ENCODE measurements at places on chromosomes 2 and 18.

DNA sequence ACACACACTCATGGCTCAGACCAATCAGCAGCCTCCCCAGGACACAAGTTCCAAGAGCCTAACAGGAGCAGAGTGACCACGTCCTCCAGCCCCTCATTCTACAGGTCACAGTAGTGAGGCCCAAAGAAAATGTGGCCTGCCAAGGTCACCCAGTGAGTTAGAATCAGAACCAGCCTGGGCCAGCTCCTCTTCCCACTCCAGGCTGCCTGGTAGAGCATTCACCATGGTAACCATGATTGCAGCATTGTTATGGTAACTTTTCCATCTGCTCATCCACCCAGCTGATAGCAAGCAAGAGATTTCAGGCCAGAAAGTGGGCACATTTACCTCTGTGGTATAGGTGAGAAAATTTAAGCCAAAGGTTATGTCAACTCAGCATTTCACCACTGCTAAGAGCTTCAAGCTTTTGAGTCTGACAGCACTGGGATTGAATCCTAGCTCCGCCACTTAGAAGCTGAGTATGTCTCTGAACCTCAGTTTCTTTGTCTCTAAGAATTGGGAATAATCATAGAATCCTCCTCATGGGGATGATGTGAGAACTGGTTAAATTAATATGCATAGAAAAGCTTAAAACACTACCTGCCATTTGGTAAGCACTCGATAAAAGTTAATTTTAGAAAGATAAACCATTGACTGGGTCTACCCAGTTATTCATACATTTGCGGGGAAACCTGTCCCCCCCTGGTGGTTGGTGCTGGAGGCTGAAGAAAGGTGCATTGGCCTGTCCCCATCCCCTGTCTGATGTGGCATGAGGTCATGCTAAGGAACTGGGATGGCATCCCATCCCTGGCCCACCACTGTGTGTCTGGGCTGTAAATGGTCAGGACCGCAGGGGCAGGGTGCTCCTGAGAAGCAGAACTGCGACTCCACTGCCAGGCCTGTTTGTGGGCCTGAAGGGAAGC is 181.5 kb downstream of the KLHL29 start:
- peak; percentile 7 for DNase-seq

DNA sequence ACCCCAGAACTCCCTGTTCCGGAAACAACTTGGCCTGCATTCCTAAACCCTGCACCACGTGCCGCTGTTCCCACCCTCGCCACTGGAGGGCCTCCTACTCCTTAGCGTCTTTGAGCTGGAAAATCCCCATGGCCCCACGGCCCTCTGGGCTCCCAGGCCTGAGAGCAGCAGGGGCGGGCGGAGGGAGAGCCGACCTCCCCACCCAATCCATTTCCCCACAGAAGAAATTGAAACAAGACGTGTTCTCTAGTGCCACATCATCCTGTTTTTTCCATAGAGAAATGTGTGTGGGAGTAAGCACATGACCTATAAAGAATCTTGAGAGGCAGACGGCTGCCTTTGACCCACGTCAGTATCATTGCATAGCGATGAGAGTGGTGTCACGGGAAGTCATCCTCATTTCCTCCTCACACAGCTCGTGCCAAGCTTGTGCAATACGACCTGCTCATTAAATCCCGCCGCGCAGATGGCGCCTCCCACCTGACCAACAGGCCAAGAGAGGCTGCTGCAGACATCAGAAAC is 79.2 kb downstream of the LAMA1 start:
- DNase-seq = no peak

DNA sequence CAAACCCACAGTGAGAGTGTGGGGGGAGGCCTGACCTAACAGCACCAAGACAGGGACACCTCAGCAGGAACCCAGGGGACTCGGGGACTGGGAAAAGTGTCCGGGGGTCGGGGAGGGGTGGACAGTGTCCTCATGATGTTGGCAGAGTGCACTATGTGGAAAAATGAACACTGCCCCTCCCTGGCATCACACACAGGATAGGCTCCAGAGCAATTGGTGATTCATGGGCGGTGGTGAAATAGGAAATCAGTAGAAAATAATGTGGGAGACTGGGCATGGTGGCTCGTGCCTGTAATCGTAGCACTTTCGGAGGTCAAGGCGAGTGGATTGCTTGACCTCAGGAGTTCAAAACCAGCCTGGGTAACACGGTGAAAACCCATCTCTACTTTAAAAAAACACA is 3.6 kb upstream of the ANO7 start:
- no peak for DNase-seq

DNA sequence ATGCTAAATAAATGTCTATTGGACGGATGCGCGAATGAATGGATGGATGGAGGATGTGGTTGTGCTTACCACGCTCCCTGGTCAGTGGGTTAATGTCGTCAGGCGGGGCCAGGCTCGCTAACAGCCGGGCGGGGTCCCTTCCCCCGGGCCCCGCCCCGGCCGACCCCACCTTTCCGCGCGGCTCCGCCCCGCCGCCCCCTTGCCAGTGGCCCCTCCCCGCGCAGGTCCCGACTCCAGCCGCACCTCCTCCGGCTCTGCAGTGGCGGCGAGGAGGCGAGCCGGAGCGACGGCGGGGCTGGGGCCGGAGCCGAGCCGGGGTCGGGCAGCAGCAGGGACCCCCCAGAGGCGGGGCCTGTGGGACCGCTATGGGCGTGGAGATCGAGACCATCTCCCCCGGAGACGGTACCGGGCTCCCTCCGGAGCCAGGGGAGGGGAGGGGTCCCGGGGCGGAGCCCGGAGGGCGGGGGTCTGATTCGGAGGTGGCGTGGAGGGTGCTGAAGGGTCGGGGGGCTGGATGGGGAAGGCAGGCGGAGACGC is at the start of gene FKBP1B:
Gene FKBP1B (plus strand): TSS at position 257 of the 537 bp plus-strand sequence. CDS start 109 bp downstream, at position 366.
- DNase-seq = peak; percentile 43

DNA sequence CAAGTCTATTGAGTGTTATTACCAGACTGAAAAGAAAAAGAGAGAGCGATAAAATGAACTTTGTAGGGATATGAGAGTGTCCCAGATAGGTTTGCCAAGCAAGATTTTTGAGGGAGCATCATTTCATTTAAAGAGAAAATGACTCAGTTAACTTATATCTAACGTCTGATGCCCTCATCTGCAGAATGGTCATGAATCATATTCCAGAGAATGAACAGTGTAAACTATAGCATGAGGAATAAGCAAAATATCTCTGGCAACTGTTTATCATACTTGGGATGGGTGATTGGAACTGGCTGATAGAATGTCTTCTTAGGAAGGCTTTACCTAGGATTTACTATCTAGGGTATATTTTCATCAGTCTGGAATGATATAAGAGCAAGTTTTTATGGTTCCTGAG is 289.4 kb downstream of the CMPK2 start:
- DNase-seq = no peak

DNA sequence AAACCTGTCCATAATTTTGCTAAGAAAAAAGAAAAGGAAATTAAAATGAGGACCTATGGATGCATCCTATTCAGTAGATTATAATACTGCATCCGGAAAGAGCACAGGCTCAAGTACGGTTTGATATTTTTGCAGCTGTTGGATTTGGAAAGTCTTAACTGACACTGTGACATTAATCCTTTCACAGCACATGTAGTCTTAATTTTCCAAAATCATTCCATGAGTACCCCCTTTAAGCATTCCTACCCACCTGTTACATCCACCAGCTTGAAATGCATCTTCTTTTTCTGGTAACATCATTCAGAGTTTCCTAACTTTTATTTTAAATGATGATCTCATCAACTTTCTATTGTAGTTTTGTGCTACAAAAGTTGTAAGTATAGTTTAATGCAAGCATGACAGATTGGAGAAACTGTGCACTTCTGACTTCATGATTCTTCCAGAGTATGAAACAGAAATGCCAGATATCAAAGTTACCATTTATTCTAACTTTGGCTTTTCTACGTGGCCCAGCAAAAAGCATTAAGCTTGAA is 113.5 kb downstream of the ESCO1 start:
- no peak for DNase-seq

GRCh38 chr2:237132799-237133198 is 47.1 kb downstream of the COPS8 start:
- DNase-seq = no peak

- no peak for DNase-seq
Measured at GRCh38 chr18:36633961-36634412, 194.8 kb downstream of the TPGS2 start.

DNA sequence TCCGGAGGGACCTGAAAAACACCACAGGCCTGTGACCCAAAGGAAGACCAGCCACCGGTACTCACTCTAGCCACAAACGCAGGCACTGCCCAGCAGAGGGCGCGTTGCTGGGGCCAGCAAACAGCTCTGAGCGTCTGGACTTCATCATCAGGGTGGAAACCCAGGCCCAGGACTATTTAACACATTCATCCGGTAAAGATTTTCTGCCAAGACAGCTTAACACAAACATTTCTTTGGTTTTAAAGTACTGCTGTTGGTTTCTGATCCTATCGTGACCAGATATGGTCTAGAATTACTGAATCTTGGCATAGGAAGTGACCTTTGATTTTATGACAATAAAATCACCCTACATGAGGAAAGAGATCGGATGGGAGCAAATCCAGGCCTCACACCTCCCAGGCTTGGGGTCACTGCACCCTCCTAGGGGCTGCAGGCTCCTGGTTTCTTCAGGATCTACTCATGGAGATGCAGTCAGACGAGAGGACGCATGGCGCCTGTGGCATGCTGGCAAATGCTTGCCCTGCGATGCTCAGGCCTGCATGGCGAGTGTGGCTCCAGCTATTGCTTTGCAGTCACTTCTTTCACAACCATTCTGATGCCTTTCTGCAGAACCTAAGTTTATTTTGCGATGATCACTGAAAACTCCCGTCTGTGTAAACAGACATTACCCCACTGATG is 130.4 kb downstream of the COL4A4 start:
- peak; percentile 8 for DNase-seq

DNA sequence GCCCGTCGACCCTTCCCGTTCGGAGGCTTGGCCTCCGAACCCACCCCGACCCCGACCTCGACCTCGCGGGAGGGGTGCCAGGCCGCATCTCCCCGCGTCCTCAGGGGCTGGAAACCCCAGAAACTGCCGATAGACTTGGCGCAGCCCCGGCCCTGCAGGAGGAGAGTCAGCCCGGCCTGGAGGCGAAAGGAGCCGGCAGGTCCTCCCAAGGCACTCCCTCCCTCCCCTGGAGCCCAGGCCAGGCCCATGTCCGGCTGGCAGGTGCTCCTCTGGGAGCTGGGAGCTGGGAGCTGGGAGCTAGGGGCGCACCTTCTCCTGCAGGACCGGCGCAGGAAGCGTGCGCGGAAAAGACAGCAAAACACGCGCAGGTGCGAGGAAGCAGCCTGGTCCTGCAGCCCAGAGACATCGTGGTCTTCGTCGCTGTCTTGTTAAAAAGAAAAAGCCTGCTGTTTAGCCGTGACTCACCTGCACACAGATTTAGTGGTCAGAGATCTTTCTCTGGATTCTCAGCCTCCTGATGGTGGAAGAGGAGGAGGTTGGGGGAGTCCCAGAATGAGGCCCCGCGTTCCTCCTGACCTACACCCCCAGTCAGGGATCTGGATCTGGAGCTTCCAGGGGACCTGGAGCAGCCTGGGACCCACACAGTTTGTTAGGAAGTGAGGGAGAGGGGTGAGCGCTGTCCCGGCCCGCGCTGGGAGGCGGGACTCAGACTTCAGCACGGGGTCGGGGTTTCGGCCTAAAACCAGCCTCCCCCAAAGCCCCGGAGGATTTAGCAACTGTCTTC is 660 bp upstream of the MBP start:
- no peak for DNase-seq

GRCh38 chr2:214220251-214220650 is 190.6 kb upstream of the VWC2L start:
- no peak for DNase-seq

- no peak for DNase-seq
Measured at GRCh38 chr2:231688719-231689118, 19.6 kb upstream of the PTMA start.

- no peak for DNase-seq
Measured at GRCh38 chr18:484749-485464, 15.6 kb downstream of the COLEC12 start.

GRCh38 chr18:28136071-28136470 is 40.9 kb downstream of the CDH2 start:
- DNase-seq = no peak

DNA sequence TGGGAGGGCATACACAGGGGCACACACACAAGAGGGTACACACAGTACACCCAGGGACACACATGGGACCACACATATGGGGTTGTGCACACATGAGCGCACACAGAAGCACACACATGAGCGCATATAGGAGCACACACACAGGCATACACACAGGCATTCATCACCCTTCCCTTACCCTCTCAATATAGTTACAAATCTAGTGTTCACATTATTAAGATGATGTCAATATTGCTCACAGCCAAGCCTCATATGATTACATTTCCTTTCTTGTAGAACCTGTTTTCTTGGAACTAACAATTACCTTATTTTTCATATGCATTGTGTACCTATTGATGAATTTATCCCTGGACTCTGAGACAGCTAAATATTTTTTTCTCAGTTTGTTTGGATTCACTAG is 156.7 kb downstream of the FHOD3 start:
- no peak for DNase-seq

DNA sequence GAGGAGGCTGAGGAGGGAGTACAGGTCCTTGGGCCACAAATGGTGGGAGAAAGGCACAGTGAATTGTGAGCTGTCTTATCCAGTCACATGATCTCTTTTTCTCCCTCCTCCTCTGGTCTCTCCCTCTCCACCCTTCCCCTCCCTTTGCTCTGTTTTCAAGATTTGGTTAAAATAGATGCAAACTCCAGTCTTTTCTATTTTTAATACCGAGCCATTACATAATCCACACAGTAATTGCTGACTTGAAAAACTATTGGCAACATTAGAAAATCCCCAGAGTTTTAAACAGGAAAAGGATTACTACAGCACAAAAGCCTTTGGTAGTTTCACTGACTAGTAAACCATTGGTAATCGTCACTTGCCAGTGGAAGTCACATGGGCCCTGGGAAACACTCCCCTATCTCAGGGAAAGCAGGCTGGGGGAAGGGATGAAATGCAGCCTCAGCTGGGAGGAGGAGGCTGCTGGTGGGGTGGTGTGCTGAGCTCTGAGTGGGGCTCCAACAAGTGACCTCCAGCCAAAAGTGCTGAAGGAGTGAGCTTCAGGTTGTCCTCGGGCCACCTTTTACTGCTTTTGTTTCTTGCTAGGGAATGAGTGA is 57.4 kb upstream of the PCBP1 start:
- no peak for DNase-seq

DNA sequence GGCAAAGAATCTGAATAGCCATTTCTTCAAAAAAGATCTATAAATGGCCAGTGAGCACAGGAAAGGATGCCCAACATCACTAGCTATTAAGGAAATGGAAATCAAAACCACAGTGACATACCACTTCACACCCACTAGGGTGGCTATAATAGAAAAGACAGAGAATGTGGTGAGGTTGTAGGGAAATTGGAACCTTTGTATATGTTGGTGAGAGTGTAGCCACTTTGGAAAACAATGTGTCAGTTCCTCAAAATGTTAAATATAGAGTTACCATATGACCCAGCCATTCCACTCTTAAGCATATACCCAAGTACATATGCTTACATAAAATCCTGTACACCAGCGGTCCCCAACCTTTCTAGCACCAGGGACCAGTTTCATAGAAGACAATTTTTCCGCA is 152.8 kb downstream of the SMAD2 start:
- no peak for DNase-seq

GRCh38 chr2:232146294-232146693 is 184.8 kb downstream of the DIS3L2 start:
- no peak for DNase-seq
